ENCODE measurements at places on chromosomes 7 and 10.

GRCh38 chr10:63692220-63692896 lies 171.2 kb downstream of the REEP3 start:
- no peak for DNase-seq

GRCh38 chr10:132858121-132859081 lies 72.5 kb upstream of the NKX6-2 start:
- DNase-seq: peak; percentile 9

DNA sequence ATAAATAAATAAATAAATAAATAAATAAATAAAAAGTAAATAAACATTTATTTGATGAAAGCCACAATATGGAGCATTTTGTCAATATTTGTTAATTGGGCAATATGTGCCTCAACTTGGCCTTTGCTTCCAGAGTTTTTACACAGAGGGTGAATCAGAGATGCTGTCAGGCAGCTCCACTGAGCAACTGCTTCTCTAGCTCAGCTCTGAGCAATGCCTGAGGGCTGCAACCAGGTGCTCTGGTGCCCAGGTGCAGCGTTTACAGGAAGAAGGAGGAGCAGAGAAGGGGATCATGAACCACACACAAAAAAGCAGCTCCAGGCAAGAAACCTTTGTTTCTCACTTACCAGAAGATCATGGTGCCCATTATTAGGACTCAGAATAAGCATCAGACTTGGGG lies 876.2 kb upstream of the AUTS2 start:
- DNase-seq: no peak

GRCh38 chr7:150401424-150401790 lies 22.3 kb downstream of the ZNF775 start:
- no peak for DNase-seq

- no peak for DNase-seq
These were observed 71.8 kb upstream of the RPA3 start for GRCh38 chr7:7790041-7790741.

- DNase-seq: no peak
These were observed 73.5 kb downstream of the LRRN3 start for GRCh38 chr7:111164442-111164841.

GRCh38 chr7:29332042-29332811 lies 137.7 kb downstream of the CHN2 start:
- DNase-seq: no peak

GRCh38 chr10:2890093-2890492 lies 177.3 kb upstream of the PFKP start:
- DNase-seq: no peak

DNA sequence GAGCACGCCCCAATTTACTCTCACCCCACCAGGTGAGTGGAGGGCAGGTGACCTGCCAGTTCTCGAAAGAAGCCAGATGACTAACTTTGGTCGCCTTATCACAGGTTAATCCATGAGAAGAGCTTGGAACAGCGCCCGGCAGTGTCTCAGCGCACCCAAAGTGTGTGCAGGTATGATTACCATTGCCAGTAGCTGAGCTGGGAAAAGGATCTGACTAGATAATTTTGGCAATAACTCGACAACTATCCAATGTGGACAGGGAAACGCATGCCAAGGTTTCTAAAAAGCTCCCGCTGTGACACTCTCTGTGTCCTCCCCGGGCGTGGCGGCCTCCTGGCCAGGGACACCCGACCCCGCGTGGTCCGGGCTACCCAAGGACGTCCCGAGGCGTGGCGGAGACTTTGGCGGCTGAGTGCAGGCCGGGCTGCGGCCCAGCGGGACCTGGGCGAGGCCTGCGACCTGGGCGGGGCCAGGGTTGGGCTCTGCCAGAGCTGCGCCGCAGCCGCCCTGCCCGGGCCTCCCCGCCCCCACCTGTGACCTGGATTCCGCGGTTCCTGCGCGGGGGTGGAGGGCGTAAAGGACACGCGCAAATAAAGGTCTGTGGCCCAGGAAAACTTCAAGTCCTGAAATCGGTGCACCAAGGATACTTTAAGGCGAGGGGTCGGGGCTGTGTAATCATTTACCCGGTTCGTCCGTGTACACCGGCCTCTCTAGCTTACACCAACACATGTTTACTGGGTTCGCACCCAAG lies 13.7 kb upstream of the WAPL start:
- peak; percentile 34 for DNase-seq

DNA sequence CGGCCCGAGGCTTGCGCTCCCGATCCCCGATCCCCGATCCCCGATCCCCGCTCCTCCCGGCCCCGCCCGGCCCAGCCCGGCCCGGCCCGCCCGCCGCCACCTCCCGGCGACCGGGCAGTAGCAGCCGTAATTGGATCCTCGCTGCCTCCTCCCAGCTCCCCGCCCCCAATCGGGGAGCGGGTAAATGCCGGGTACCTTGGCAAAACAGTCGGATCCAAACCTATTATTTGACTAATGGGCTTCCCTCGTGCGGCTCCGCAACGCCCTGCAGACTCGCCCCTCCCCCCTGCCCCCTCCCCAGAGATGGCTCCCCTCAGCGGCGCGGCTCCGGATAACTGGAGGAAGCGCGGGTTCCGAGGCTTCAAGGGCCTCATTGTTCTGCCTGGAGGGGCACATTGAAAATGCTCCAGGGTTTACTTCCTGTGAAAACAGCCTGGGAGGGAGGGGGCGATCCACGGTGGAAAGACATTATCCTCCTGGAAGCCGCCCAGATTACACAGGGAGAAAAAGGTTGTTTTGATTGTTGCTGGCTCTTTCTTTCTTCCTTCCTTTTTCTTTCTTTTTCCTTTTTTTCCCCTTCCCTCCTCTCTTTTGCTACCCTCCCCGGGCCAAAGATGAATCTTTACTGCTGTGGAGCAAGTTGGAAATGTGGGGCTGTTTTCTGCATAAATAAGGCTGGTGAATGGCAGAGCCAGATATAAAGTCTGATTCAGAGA lies 94.7 kb upstream of the ZMIZ1 start:
- DNase-seq: peak; percentile 51

- DNase-seq: no peak
These were observed 60.6 kb upstream of the INPP5A start for GRCh38 chr10:132477066-132477397.

- DNase-seq: no peak
These were observed 34.7 kb upstream of the SLC35B4 start for GRCh38 chr7:134351424-134351823.

- no peak for DNase-seq
These were observed 179.8 kb downstream of the NPSR1 start for GRCh38 chr7:34837801-34838201.

DNA sequence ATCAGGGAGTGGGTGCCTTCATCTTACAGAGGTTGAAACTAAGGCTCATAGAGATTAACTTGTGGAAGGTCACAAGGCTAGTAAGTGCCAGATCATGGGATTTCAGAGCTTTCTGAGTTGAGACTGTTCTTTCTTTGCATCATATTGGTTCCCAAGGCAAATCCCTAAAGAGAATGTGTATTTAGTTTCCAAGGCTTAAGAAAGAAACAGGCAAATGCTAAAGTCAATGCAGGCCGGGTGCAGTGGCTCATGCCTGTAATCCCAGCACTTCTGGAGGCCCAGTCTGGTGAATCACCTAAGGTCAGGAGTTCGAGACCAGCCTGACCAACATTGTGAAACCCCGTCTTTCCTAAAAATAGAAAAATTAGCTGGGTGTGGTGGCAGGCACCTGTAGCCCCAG lies 19.8 kb downstream of the CDK1 start:
- no peak for DNase-seq

GRCh38 chr10:47361293-47361692 lies 13.1 kb downstream of the RBP3 start:
- DNase-seq: no peak

- DNase-seq: no peak
These were observed 35.0 kb upstream of the PPP1R17 start for GRCh38 chr7:31652063-31652326.

DNA sequence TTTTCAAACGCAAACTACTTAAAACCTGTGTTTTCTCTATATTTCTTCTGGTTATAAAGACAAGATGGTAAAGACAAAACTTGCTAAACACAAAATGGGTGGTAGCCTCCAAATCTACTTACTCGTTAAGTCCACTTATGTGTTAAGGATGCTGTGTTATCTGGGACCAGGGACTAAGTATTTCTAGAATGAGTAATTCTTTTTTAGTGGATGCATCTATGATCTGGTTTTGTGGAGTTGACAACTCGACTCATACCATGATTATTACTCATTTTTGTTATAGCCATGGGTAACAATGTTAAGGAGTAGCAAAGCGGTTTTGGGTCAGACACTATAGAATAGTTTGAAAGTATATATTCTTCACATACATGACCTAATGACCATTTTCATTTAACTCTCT lies 239.5 kb upstream of the FOXP2 start:
- no peak for DNase-seq

DNA sequence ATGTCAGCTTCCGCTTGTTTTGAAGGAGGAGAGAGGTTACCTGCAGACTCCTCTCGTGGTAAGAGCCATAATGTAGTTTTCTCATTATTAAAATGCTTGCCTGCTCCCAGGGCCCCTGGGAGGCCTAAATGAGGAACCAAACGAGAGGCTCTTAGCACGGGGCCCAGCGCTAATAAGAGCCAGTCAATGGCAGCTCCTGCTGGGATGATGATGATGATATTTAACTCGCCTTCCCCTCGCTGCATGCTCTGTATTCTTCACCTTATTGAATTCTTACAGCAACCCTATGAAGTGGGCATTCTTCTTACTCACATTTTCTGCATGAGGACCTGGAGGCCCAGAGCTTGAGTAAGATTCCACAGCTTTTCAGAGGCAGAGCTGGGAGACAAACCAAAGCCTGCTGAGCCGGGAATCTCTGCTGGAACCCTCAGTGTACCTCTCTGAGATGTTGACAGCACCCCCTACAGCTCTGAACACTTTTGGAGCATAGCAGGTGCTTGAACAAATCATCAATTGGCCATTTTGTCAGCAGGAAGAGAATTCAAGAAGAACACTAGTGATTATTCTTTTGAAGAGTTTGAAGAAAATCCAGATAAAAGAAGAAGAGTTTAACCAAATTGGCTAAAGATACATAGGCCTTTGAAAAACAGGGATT lies 93.1 kb upstream of the HABP2 start:
- DNase-seq: no peak

DNA sequence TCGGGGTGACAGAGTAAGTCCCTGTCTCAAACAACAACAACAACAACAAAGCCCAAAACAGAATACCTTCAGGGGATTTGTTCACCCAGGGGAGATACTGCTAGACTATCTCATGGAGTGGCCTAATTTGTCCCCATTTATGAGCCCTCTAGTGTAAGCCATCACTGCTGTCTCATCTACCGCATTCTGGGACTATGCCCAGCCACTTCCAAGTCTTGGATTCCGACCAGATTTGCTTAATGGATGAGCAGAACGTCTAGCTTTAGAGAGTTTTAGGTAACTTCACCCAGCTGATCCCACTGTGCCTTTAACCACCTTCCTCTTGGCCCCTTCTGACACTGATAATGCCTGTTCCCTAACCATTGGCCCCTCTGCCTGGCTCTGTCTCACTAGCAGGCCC lies 47.1 kb downstream of the PAPSS2 start:
- no peak for DNase-seq

DNA sequence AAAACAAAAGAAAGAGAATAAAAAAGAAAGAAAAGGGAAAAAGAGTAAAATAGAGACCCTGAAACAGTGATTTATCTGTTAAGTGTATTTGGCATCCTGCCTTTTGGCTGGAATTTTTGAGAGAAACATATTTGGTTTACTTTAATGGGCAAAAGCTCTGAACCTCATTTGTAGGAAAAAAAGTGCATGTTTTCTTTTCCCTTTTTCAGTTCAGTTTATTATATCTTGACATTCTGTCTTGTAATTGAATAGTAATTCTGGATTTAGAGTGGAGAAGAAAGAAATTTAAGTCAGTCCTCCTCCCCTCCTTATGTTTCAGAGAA lies 69.5 kb downstream of the ARID5B start:
- no peak for DNase-seq

DNA sequence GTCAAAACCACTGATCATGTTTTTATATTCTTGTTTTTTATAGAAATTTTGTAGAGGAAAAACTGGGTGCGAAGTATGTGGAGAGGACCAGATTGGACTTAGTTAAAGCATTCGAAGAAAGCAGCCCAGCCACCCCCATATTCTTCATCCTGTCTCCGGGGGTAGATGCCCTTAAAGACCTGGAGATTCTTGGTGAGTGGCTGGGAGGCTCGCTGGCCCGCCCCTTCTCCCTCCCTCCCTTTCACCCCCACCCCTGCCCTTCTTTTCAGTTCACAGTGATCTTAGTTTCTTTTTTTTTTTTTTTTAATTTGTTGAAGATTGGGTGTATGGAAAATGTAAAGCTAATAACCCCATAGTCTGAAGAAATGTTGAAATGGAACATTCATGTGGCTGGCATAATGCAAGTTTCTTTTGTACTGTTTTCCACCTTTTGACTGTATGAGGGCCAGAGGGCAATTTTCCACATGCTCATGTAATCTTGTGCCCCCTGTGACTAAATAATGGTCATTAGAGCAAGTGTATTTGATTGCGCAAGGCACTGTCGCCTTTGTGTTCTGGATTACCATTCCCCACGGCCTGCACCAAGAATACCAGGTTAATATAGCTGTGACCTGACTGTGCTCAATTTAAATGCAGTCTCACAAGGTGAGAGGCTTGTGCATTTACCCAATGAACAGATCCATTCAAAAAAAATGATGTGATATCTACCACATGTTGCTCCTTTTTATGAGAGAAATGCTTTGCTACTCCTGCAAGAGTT lies 77.7 kb downstream of the CDCA7L start:
- DNase-seq: no peak

GRCh38 chr7:48298779-48299178 lies 127.5 kb downstream of the ABCA13 start:
- DNase-seq: no peak

DNA sequence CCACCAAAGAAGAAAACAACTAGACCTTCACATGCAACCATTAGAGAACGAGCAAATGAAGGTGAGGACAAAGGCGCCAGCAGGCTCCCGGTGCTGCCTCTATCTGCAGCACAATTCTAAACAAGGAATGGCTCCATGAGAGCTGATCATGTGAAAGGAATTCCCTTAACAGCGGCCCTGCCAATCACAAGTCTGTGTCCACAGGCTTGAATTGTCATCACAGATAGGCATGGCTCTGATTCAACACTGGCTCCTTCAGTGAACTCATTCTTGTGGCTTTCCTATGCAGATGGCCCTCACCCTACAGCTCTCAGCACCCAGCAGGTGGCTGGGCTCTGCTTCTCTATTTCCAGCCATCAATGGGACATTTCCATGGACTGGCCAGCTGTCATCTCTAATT lies 36.2 kb downstream of the LAMB1 start:
- no peak for DNase-seq

- no peak for DNase-seq
These were observed 770.9 kb downstream of the TNS3 start for GRCh38 chr7:46810986-46811385.

- no peak for DNase-seq
These were observed 4.2 kb downstream of the CYP17A1 start for GRCh38 chr10:102832987-102833386.

DNA sequence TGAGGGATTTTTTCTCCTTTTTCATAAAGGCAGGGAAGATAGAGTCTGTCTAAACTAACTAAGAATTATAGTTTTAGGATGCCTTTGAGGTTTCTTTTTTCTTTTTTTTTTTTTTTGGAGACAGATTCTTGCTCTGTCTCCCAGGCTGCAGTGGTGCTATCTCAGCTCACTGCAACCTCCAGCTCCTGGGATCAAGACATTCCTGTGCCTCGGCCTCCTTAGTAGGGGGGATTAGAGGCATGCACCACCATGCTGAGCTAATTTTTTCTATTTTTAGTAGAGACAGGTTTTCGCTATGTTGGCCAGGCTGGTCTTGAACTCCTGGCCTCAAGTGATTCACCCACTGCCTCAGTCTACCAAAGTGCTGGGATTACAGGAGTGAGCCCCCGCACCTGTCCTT lies 239.7 kb downstream of the KCND2 start:
- DNase-seq: no peak

GRCh38 chr10:30784897-30785605 lies 155.5 kb upstream of the LYZL2 start:
- peak; percentile 31 for DNase-seq

- no peak for DNase-seq
These were observed 1584.4 kb upstream of the LRRTM3 start for GRCh38 chr10:65341323-65341925.

Measured in activated naive CD4-positive, alpha-beta T cell treated with anti-CD3 and anti-CD28 coated beads, Interleukin-2, amount 50 U/mL, for 16 hours (primary cell).